ENCODE measurements at places on chromosomes 2 and 18.

GRCh38 chr18:32346671-32347070 lies 124.0 kb downstream of the GAREM1 start:
- no peak for DNase-seq

GRCh38 chr2:95158441-95158840 lies 1.2 kb downstream of the ZNF514 start:
- DNase-seq, result no peak

DNA sequence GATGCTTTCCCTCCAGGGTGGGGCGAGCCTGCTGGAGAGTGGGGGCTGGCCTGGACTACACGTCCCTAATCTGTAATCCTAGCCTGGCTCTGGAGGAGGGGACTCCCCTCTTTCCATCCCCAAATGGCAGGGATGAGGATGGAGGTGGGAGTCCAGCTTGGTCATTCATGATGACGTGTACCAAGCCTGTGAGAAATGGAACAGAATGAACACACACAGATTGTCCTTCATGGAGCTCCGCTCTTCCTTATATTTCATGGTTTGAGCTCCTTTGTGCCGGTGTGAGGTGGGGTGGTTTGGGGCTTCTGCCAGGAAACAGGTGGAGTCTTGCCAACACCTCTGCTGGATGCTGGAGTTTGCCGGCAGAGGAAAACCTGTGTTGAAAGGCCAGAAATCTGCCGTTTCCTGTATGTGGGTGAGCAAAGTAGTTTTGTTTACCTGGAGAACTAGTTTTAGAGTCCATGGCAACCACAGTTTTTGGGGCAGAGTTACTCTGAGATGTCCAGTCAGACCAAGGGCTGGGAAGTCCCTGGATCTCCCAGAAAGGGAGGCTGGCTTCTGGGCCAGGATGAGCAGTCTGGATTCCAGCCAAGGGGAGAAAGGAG lies 417.6 kb upstream of the MEX3C start:
- DNase-seq, result no peak

GRCh38 chr2:140770645-140771044 lies 1360.2 kb downstream of the LRP1B start:
- DNase-seq, result no peak
